DMS79 (cell line): ENCODE measurements at places on chromosomes 3 and 15.

GRCh38 chr3:139630542-139630941 lies 47.2 kb downstream of the NMNAT3 start:
- no peak for DNase-seq

DNA sequence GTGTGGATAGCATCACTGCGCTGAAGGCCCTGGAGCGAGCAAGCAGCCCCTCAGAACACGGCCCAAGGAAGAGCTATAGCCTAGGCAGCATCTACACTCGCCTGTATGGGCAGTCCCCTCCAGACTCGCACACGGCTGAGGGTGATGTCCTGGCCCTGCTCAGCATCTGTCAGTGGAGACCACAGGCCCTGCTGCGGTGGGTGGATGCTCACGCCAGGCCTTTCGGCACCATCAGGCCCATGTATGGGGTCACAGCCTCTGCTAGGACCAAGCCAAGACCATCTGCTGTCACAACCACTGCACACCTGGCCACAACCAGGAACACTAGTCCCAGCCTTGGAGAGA lies 20.5 kb downstream of the ATRIP start:
- no peak for DNase-seq

- no peak for DNase-seq
Measured at GRCh38 chr3:123054931-123055330, 11.9 kb upstream of the PDIA5 start.

- DNase-seq, result no peak
Measured at GRCh38 chr3:64848822-64849221, 161.0 kb upstream of the ADAMTS9 start.

DNA sequence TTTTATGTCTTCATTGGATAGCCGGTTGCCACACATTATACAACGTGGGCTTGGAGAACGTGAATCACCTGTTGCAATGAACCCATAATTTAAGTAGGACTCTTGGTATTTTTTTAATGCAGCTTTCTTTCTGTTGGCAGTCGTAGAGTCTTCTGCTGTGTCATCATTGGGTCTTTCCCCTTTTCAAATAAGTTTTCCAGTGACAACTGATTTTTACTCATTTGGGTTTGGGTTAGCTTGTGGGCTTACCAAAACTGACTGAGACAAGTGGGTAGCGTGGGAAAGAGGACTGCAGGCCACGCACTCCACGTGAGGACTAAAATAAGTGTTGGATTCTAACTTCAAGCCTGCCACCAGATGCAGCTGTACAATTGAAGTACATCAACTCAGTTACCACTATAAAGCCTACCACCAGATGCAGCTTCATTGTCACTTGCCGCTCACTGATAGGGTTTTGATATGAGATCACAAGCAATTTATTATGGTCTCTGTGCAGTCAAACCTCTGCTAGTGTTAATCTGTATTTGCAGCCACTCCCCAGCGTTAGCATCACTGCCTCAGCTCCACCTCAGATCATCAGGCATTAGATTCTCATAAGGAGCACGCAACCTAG lies 6.4 kb upstream of the CAPN7 start:
- DNase-seq, result no peak

DNA sequence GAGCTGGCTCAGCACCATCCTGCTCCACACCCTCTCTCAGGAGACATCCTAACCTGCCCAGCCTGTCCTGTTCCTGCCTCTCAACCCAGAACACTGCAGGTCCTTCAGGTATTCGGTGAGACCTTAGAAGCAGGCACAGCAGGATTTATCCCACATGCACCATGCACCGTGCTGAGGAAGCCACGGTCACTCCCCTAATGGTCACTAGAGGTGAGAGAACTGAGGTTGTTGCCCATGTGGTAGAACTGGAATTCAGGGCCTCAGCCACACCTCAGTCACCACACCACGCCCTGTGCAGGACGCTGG lies 36.9 kb downstream of the APBA2 start:
- DNase-seq, result no peak

GRCh38 chr3:3603351-3603750 lies 195.9 kb upstream of the LRRN1 start:
- DNase-seq, result no peak

DNA sequence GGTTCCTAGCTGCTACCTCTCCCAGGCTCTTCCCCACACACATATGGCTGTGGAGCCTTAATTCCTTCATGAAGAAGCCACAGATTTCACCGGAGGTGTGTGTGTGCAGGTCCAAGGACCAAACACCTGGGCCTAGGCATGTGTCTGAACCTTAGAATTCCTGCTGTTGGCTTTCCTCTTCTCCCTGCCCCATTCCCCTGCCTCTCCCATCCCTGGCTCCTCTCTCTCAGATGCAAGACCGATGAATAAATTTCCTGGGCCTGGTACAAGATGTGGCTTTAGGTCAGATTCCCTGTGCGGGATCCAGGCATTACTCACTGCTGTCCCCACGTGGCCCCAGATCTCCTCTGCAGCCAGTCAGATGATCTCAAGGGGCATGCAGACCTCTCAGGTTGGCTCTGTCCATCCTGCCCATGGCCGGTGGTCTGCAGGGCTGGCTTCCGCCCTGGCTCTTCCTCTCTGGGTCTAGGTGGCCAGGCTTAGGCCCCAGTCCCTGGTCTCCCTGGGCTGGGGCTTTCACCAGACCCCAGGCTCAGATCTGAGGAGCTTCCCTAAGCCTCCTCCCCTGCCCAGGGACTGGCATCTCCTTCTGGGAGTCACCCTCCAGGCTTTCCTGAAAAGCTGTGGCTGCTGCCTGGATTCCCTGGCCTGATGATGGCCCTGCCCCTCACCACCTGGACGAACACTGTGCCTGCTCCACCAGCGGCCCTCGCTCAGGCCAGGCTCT lies 20.5 kb downstream of the CCR9 start:
- no peak for DNase-seq

- no peak for DNase-seq
Measured at GRCh38 chr3:79019137-79019923, 748.5 kb downstream of the ROBO1 start.

DNA sequence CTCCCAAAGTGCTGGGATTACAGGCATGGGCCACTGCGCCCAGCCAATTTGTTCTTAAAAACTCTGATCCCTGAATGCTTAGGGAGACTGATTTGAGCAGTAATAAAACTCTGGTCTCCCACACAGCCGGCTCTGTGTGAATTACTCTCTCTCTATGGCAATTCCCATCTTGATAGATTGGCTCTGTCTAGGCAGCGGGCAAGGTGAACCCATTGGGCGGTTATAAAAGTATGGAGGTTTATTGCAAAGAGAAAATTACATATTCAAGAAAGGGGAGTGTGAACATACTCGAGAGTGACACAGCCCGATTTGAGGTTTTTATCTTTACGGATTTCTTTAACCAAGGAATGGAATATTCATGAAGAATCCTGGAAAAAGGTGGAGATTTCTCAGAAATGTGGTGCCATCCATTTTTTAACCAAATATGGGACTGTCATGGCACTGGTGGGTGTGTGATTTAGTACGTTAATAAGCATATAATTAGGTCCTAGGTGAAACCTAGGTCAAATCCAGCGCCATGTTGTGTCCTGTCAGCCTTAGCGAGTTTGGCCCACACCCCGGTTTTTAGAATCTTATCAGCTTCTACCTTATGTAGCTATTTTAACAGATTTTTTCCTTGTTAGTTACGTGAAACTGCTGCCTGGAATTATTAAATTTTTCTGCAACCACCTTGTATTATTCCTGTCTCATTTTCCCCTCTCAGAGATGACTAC lies 7.2 kb upstream of the GMPS start:
- DNase-seq, result no peak

GRCh38 chr3:59135096-59135495 lies 85.3 kb upstream of the CFAP20DC start:
- no peak for DNase-seq

GRCh38 chr15:89680282-89680873 lies 1.2 kb upstream of the PLIN1 start:
- DNase-seq, result no peak

- no peak for DNase-seq
Measured at GRCh38 chr3:128369881-128370642, 96.6 kb downstream of the DNAJB8 start.

GRCh38 chr15:70488941-70489848 lies 274.2 kb downstream of the UACA start:
- DNase-seq, result no peak

GRCh38 chr3:10917176-10917575 lies 75.4 kb upstream of the SLC6A1 start:
- no peak for DNase-seq
